ENCODE measurements at places on chromosomes 7 and 10.
A peak's percentile ranks its signal among the peaks of the same experiment; 100 is the strongest.

DNA sequence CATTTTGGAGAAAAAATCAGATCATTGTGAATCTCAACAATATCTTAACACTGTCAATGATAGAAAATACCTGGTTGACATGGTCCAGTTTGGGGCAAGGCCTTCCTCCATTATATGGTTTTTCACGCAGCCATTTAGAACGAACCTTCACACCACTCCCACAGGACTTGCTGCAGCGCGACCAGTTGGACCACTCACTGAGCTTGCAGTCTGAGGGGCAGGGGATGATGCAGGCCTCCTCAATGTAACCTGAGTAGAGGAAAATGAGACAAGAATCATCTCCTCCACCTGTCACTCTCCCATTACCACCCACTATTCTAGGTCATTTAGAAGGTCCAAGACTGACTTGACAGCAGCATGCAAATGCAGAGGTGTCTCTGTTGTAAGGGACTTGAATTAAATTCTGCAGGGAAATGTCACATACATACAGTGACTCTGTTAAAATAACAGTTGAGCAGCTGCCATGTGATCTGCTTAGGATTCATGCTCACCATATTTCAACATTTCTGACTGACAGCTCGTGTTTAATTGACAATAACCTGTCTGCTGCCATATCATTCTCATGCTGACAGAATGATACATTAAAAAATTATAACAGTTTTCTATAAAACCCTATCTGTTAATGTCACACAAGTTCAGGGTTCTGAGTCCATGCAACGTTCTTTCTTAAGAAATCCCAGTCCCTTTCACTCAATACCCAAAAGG lies 403.0 kb downstream of the THSD7A start:
- no peak for DNase-seq

GRCh38 chr10:118570591-118570990 lies 24.9 kb downstream of the PRLHR start:
- peak; percentile 36 for DNase-seq

- DNase-seq = no peak
Observed at GRCh38 chr10:127919418-127920271, 12.7 kb downstream of the PTPRE start.

DNA sequence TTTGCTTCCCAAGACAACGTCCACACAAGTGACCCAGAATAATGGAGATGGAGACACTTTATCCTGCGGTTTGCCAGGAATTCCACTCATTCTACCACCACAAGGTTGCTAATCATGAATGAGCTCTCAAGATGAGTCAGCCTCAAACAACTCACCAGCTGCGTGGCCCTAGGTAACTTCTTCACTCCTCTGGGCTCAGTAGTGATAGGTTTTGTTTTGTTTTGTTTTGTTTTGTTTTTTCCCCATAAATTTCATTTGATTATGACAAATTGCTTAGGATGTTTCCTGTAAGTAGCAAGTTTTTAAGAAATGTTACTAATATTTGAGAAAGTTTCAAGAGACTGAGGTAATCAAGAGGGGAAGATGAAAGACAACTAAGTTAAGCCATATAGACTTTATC lies 286.8 kb downstream of the PARD3 start:
- no peak for DNase-seq

DNA sequence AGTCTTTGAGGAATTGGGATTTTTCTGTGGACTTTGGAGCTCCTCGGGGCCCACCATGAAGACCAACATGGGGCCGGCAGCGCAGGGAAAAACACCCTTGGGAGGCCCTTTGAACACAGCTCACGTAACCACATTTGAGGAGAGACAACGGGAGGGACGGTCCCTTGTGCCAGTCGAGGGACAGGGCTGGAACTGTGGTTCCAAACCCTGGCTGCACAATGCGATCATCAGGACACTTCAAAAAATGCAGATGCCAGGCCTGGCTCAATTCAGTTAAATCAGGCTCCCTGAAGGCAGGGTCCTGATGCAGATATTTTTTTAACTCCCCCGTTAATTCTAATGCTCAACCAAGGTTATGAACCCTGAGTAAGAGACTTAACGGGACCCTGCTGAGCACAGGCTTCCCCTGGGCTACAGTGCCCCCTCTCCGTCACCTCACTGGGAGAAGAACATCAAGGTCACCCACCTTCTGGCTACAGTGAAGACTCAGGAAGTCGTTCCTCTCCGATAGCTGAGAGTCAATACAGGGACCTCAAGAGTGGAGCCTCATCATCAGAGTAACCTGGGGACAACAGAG lies 30.4 kb downstream of the LYZL1 start:
- DNase-seq = no peak

DNA sequence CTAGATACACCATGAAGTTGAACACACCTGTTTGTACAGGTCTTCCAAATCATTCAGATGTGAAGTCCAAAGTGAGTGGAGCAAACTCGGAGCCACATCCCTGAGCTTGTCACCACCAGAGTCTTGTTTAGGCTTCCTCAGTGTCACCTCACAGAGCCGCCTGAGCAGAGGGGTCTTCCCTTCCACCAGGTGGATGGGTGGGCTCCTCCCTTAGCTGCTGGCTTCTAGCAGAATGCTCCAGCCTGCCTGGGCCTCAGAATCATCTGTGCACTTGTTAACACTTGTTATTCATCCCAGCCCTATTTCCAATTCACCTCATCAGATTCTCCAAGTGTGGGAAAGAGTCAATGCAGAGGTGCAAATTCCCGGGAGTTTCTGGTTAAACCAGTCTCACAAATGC lies 32.5 kb downstream of the C10orf71 start:
- no peak for DNase-seq

DNA sequence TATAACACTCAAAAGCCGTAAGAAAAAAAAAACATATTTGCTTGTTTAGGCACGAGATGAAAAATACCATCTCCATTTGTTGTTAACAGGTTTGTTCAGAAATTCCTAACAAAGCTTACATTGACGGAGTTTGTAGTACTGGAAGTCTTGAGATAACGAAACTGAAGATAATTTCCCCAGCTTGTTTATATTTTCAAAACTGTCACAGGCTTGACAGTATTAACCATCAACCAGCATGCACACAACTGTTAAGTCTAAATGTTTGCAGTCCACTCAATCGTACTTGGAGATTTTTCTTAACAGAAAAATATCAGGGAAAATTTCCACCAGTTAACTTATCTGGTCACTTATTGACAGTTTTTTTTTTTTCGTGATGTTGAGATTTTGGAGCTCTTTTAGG lies 68.5 kb downstream of the ITGA8 start:
- DNase-seq = no peak

GRCh38 chr7:50754684-50755083 lies 28.0 kb downstream of the GRB10 start:
- no peak for DNase-seq

- DNase-seq = no peak
Observed at GRCh38 chr7:131900785-131901287, 344.4 kb upstream of the PODXL start.

DNA sequence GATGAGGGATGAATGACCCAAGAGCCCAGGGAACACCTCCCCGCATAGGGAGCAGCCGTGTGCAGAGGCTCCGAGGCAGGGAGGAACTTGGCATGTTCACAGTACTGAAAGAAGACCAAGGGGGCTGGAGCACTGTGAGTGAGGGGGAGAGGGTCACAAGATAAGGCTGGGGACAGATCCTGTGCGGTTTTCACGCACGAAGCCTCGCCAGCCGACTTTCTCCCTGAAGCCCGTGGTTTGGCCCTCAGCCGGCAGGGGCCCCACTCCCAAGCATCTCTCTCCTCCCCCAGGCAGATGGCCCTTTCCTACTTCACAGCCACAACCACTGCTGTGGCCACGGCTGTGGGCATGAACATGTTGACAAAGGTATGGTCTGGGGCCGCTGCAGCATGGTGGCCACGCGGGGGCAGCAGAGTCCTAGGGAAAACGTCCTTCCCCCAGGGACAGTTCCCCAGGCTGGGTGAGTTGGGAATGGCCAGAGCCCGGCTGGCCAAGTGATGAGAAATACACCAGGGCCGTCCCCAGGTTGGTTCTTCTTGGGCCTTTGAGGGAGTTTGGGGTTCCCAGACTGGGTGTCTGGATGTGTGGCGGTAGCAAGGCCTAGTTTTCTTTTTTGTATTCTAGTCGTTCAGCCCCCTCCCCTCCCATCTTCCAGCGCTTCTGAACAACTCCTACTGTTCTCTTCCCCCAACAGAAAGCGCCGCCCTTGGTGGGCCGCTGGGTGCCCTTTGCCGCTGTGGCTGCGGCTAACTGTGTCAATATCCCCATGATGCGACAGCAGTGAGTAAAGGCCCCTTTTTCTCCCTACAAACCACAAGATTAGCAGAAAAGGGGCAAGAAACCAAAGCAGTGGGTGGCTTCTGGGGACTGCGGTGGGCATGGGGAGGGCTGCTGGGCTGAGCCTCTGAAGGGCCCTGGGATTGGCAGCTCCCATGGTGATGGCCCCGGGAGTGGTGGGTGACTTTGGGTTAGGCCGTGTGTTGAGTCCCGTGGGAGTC lies 14.4 kb upstream of the WBP1L start:
- peak; percentile 48 for DNase-seq

DNA sequence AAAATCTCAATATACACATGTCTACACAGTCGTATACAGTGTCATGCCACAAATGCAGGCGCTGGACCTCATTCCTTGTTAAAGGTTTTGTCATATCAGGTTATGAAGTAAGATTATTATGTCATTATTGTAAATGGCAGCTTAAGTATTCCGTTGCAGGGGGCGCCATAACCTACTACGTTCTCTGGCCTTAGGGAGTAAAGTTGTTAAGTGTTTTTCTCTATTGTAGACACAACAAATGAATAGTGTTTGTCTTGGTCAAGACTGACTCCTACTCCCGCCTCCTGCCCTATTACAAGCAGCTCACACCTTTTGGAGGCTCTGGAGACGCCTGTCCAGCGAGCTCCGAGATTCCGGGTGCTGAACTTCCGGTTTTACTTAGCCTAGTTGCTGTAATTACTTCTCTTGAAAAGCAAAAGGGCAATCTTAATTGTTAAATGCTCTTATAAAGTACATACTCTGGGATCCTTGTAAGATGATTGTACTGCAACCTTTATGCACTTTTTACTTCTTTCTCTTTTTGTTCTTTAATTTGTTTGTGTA lies 994 bp downstream of the GATAD1 start:
- peak; percentile 45 for DNase-seq

All from NCI-H2081 (cell line).